ENCODE measurements at places on chromosomes 7 and 10. TPM values are rescaled to one million over a fixed set of nuclear protein-coding genes. Genes with fewer than 3 reads are reported as not detected.

CALD1 gene
- total RNA-seq = 1,123 TPM

TRIM50 gene
- not detected for total RNA-seq

SERPINE1 gene
- 278 TPM for total RNA-seq

TDRD1 gene
- 0.59 TPM for total RNA-seq

RBM20 gene
- not detected for total RNA-seq

LGI1 gene
- 0.29 TPM for total RNA-seq

FEZF1 gene
- total RNA-seq = not detected

WEE2 gene
- total RNA-seq = not detected

SSBP1 gene
- total RNA-seq = 88.3 TPM

PGAM2 gene
- 0.36 TPM for total RNA-seq

CALML5 gene
- total RNA-seq = not detected

ELOVL3 gene
- 2.7 TPM for total RNA-seq

GIMAP1 gene
- total RNA-seq = not detected

PLEKHS1 gene
- not detected for total RNA-seq

LHPP gene
- 11.5 TPM for total RNA-seq

RHOBTB1 gene
- total RNA-seq = 32.9 TPM

VWDE gene
- total RNA-seq = under 0.01 TPM

C1QL3 gene
- not detected for total RNA-seq

TEX47 gene
- not detected for total RNA-seq

DPYSL4 gene
- total RNA-seq = 0.72 TPM

ARPC1A gene
- total RNA-seq = 158 TPM

CCDC172 gene
- not detected for total RNA-seq

ZNF655 gene
- total RNA-seq = 75.1 TPM

GIMAP5 gene
- total RNA-seq = not detected
